ENCODE measurements at places on chromosomes 7 and 10.

DNA sequence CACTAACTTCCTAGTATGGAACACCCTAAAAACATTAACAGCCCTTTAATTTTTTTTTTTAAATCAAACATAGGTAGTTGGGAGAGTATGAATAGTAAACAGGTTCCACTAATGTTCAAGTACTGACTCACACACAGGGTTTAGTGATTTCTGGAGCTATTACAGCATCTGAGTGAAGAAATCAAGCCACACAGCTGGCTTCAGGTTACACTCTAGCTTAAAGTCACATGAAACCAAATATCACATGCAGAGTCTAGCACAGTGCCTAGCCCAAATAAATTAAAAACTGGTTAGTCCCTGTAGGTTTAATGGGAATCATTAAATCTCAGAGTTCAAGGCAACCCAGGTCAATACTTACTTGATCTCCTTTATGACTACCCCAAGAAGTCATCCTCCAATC, 11.6 kb downstream of the PANK1 start:
- no peak for DNase-seq

GRCh38 chr7:106777674-106778299, 87.3 kb upstream of the PIK3CG start:
- DNase-seq: no peak

DNA sequence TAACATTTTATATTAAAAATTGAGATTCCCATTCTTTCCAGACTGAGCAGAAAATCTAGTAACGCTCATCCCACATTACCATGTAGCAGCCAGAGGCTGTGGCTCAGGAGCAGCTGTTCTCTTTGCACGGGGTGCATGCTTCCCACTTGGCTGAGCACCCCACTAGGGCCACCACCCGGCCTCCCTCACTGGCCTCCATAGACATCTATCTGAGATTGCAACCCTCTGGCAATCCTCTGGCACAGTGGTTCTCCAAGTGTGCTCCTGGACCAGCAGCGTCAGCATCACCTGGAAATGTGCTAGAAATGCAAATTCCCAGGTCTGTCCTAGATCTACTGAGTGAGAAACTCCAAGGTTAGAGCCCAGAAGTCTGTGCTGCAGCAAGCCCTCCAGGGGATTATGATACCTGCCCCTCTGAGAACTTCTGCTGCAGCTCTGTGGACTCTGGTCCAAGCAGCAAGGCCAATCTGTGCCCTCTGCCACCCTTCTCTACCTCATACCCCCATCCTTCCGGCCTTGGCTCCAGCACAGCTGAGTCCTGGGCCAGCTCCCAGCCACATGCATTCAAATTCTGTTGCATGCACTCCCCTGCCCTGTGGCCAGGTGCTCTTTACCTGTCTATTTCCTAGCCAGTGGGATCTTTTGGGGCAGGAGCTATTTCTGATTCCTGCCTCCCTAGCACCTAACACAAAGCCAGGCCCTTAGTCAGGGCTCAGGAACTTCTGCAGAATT, 301.5 kb downstream of the GRID1 start:
- DNase-seq: no peak

DNA sequence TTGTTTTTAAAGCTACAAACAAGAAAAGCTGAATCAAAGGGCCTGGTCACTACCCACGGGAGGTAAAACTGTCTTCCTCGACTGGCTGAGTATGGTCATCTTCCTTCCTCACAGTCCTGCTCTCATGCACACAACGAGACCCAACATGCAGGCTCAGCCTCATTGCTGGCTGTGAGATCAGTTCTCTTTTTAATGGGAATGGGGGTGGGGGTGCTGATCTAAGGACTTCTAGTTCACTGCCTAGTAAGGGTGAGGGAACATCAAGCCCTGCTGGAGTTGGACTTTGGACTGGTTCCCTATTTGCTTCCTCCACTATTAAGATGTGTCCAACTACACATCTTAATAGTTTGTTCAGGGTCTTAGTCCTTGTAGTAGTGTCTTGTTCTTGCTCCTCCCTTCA, 48.2 kb downstream of the ABCB4 start:
- no peak for DNase-seq

GRCh38 chr10:126465771-126466170, 77.5 kb upstream of the ADAM12 start:
- no peak for DNase-seq

DNA sequence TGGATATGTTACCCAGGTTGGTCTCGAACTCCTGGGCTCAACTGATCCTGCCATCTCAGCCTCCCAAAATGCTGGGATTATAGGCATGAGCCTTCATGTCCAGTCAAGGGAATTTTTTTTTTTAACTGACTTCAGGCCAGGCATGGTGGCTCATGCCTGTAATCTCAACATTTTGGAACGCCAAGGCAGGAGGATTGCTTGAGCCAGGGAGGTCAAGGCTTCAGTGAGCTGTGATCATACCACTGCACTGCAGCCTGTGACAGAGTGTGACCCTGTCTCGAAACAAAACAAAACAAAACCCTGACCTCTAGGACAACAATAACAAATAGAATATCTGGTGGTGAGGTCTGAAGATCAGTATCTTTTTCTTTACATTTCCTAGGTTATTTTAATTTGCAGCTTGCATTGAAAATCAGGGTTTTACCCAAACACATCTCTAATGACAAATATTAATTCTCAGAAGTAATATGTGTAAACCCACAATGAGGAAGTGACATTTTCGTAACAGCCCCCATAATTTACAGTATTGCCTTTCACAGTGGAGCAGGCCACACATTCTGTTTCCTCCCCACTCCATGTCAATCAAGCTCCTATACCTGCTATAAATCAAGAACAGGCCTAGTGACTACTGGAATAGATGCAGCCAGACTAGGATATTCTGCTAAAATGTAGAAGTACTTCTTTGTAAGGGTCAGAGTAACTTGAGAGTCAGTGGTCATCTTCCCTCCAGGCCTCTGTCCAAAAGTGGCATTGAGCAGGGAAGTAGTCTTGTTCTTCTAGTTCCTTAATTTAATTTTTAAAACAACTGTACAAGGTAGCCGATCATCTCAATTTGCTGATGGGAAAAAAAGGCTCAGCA, 43.3 kb upstream of the ECHDC3 start:
- DNase-seq: no peak

- no peak for DNase-seq
Observed at GRCh38 chr10:12915637-12916168, 85.8 kb downstream of the CCDC3 start.

- no peak for DNase-seq
Observed at GRCh38 chr7:82141427-82141826, 302.1 kb downstream of the CACNA2D1 start.

DNA sequence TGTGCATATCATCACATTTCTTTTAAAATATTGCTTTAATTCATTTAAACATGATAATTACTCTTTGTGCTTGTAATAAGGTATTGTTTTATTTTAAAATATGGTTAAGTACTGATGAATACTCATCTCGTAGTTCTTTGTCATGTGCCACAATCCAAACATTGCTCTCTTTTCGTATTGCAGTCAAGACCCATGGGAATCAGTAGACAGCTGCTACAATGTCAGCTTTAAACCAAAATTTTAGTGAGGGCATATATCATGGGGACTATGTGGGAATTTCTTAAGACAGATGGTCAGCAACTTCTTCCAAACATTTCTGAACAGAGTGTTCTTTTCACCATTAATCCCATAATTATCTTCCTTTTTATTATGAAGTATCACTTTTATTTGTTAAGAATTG, 77.2 kb upstream of the FZD1 start:
- no peak for DNase-seq

GRCh38 chr7:106068538-106068961, 43.6 kb downstream of the SYPL1 start:
- no peak for DNase-seq

DNA sequence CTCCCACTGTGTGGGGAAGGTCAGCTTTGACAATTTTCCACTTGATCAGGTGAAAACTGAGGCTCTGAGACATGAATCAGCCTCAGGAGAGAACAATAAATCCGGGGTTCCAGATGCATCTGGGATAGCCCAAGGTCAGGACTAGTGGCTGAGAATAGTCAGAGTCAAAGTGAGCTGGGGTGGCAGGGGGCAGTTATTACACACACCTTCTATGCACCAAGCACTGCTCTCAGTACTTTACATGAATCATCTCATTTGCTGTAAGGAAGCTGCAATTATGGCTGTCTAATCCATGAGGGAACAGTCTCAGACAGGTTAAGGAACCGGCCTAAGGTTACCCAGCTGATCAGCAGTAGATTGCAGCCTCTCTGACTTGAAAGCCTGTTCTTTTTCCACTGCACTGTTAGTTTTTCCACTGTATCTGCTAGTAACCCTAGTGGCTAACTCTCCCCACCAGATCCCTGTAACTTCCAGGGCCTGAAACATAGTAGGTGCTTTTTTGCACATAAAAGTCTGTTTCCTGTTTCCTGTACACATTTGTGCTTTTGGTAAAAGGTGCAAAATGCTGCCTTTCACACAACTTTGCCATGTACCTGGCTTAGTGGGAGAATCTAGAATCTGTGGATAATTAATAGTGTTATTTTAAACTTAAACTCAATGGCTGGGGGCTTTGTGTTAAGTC, 125.9 kb downstream of the EMX2 start:
- DNase-seq: no peak

- no peak for DNase-seq
Observed at GRCh38 chr10:5658871-5659618, 7.3 kb downstream of the ASB13 start.

- DNase-seq: no peak
Observed at GRCh38 chr7:64183126-64183742, 23.8 kb upstream of the ZNF735 start.

All from NCI-H1694 (cell line).